ENCODE measurements at places on chromosomes 7 and 10. TPM values are rescaled to one million over a fixed set of nuclear protein-coding genes. Genes with fewer than 3 reads are reported as not detected.
A peak's percentile ranks its signal among the peaks of the same experiment; 100 is the strongest.

DNA sequence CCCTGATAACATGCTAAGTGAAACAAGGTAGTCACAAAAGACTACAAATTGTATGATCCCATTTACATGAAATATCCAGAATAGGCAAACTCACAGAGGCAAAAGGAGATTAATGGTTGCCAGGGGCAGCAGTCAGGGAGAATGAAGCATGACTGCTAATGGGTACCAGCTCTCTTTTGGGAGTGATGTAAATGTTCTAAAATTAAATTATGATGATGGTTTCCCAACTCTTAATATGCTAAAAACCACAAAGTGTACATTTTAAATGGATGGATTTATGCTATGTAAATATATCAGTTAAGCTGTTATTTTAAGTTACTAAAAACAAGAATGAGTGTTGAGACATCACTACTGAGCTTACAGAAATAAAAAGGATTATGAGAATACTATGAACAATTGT lies 12.6 kb downstream of the CYP51A1 start:
- H3K4me1 ChIP-seq, result no peaks in the 10 kb centered on the region
- no peak overlapping the region for H3K27ac ChIP-seq
- H3K27me3 ChIP-seq, result no peaks in the 10 kb centered on the region
- H3K4me3 ChIP-seq, result no peak overlapping the region
- DNase-seq, result no peak

DNA sequence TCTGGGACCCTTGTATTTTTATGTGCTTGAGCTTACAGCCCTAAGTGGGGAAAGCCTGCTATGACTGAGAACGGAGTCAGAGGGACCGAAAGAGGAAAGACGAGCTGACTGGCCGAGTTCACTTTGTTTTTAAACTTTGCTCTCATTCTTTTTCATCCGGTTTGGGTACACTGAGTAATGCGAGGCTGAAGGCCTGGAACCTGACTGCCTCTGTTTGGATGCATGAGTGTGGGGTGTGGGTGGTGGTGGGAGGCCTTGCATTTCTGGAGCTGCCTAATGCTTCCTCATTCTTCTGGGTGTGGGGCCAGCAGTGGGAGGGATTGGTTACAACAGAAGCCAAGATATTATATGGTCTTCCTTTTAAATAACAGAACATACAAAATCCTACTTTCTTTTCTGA lies 155.5 kb downstream of the BUB3 start:
- no peaks in the 10 kb centered on the region for H3K4me1 ChIP-seq
- no peak overlapping the region for H3K4me3 ChIP-seq
- DNase-seq, result no peak
- H3K27ac ChIP-seq, result no peak overlapping the region
- H3K27me3 ChIP-seq, result no peaks in the 10 kb centered on the region

GRCh38 chr7:44213877-44214388 lies 13.2 kb downstream of the YKT6 start:
- DNase-seq, result no peak
- no peak overlapping the region for H3K4me3 ChIP-seq
- peaks cover 43% of the 10 kb centered on the region for H3K36me3 ChIP-seq
- no peak overlapping the region for H3K27ac ChIP-seq
- no peaks in the 10 kb centered on the region for H3K27me3 ChIP-seq

- no peak for DNase-seq
- no peak overlapping the region for H3K4me3 ChIP-seq
- H3K27ac ChIP-seq, result no peak overlapping the region
- H3K36me3 ChIP-seq, result no peaks in the 10 kb centered on the region
Observed at GRCh38 chr10:6292741-6293151, 90.0 kb downstream of the PFKFB3 start.

GRCh38 chr10:80526218-80526617 lies 11.5 kb upstream of the SH2D4B start:
- H3K4me1 ChIP-seq, result no peaks in the 10 kb centered on the region
- H3K27me3 ChIP-seq, result no peaks in the 10 kb centered on the region
- no peak for DNase-seq
- no peaks in the 10 kb centered on the region for H3K36me3 ChIP-seq
- H3K27ac ChIP-seq, result no peak overlapping the region
- no peak overlapping the region for H3K4me3 ChIP-seq

DNA sequence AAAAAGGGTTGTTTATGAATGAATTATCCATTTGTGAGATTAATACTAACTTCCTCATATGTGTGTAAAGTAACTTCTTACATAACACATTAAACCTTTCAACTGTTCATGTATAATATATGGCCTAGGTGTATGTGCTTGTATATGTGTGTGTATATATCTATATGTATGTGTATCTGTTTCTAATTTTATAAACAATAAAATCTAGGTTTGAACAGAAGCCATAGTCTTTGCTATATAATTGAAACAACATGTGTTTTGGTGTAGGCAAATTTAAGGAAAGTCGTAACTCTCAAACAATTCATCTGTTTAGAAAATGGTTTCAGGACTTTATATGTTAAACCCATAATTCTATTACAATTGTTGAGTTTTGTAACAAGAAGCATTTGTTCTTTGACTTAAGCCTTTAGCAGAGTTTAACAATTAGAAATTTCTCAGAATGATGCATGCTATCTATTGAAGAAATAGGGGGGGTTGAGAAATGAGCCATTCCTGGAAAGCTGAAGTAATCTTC lies 103.3 kb downstream of the BBS9 start:
- H3K4me1 ChIP-seq, result no peaks in the 10 kb centered on the region
- no peaks in the 10 kb centered on the region for H3K27me3 ChIP-seq
- H3K36me3 ChIP-seq, result no peaks in the 10 kb centered on the region
- no peak for DNase-seq

- no peaks in the 10 kb centered on the region for H3K4me1 ChIP-seq
- H3K27ac ChIP-seq, result no peak overlapping the region
Observed at GRCh38 chr7:93723424-93724124, 149.1 kb upstream of the CALCR start.

- peaks cover 26% of the 10 kb centered on the region for H3K36me3 ChIP-seq
- peak overlapping the region; percentile 94 for H3K27ac ChIP-seq
- H3K27me3 ChIP-seq, result no peaks in the 10 kb centered on the region
- H3K4me3 ChIP-seq, result peak overlapping the region; percentile 87
- peaks cover 34% of the 10 kb centered on the region for H3K4me1 ChIP-seq
- DNase-seq, result no peak
Observed at GRCh38 chr10:79346388-79347225, 662 bp upstream of the PPIF start.

GRCh38 chr10:124098575-124098974 lies 5.2 kb upstream of the CHST15 start:
- no peaks in the 10 kb centered on the region for H3K27me3 ChIP-seq
- H3K27ac ChIP-seq, result no peak overlapping the region
- peaks cover 9% of the 10 kb centered on the region for H3K4me1 ChIP-seq
- H3K36me3 ChIP-seq, result no peaks in the 10 kb centered on the region
- no peak overlapping the region for H3K4me3 ChIP-seq

Gene PDE1C
- 47.8 TPM for total RNA-seq

Gene PRPS1L1
- total RNA-seq, result not detected

Gene LBX1
- not detected for total RNA-seq

Gene EBLN1
- total RNA-seq, result not detected

Gene NODAL
- total RNA-seq, result not detected

Gene EN2
- not detected for total RNA-seq

Gene RTKN2
- total RNA-seq, result 0.15 TPM
